Stimulated activated CD4-positive, alpha-beta T cell treated with anti-CD3 and anti-CD28 coated beads, Interleukin-15, amount 100 ng/mL, for 48 hours (primary cell): ENCODE measurements at places on chromosomes 11 and 22.

GRCh38 chr11:73980001-73980961 lies 2.4 kb downstream of the UCP2 start:
- peak; percentile 63 for DNase-seq

DNA sequence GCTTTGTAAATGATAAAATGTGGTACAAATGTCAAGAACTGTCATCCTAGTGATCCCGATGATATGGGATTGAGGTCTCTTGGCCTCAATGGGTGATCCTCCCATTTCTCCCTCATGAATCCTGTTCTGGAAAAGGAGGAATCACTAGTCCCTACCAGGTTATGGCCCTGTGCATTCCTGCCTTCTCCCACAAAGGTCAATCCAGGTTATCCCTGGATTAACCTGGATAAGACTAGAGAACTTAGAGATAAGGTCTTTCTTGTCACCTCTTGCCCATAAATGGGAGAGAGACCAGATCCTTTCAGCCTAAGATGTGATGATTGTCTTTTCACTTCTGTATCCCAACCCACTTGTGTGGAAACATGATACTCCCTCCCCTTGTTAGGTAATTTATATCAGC lies 396.7 kb downstream of the BUD13 start:
- DNase-seq: no peak

GRCh38 chr11:111512296-111513239 lies at the start of gene BTG4:
BTG4 (minus strand) TSS chr11:111512386; CDS start chr11:111498776, 13,610 bp downstream.
- no peak for DNase-seq

- DNase-seq: peak; percentile 79
Observed at GRCh38 chr22:20117633-20118299, 740 bp upstream of the TRMT2A start.

DNA sequence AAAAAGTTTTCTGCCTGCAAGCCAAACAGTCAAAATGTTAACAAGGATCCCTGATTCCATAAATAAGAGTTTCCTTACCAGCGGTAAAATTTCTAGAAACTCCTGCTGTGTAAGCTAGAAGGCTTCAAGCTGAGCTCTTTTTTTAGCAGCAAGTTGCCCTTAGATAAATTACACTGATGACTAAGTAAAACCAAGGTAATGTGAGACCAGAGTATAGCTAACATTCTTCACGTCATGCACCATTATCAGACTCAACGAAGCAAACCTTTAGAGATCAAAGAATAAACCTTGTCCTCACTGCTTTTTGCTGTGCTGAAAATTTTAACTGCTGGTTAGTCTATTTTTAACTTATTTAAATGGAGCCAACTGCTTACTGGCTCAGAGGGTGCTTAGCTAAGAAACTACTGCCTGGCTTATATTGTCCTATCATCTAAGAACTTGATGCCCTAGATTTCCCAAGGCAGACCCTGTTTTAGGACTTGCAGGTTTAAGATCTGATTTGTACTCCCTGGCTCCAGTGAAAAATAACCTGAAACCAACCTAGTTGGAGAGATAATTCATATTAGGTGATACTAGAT lies 900.7 kb downstream of the JRKL start:
- no peak for DNase-seq

DNA sequence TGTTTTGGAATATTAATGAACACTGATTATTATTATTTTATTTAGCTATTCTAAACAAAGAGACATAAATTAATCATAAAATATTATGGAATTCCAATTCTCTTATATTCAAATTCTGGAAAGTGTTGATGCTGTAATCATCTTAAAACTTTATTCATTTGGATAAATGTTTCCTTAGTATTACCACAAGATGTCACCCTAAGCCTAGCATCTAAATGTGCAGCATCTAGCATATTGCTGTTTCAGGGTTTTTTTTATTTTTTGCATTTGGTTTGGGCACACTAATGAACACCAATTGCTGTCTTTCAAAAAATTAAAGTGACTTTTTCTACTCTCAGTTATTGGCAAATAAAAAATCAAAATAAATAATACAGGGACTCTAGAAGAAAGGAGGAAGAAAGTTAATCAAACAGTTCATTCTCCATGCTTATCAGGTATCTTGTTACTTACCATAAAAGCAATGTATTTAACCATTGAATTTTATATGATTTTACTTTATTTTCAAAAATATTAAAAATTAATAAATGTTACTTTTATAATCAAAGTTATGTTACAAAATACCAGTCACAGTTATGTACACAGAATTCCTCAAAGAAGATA lies 31.8 kb downstream of the DLG2 start:
- DNase-seq: no peak

- no peak for DNase-seq
Observed at GRCh38 chr11:75944515-75944914, 129.5 kb downstream of the UVRAG start.

- no peak for DNase-seq
Observed at GRCh38 chr22:46861468-46862367, 99.3 kb downstream of the TBC1D22A start.
